Stimulated activated CD4-positive, alpha-beta T cell treated with anti-CD3 and anti-CD28 coated beads, Interleukin-4, amount 100 ng/mL, for 24 hours (primary cell): ENCODE measurements at places on chromosomes 6 and 20.

DNA sequence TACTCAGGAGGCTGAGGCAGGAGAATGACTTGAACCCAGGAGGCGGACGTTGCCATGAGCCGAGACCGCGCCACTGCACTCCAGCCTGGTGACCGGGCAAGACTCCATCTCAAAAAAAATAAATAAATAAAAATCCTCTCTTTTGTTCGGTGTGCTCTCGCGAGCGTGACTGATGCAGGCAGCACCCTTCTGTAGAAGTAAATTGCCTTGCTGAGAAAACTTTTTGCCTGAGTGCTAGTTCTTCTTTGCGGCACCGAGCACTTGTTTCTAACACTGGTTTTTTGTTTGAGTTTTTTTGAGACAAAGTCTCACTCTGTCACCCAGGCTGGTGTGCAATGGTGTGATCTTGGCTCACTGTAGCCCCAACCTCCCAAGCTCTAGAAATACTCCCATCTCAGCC, 30.5 kb downstream of the PLN start:
- no peak for DNase-seq

DNA sequence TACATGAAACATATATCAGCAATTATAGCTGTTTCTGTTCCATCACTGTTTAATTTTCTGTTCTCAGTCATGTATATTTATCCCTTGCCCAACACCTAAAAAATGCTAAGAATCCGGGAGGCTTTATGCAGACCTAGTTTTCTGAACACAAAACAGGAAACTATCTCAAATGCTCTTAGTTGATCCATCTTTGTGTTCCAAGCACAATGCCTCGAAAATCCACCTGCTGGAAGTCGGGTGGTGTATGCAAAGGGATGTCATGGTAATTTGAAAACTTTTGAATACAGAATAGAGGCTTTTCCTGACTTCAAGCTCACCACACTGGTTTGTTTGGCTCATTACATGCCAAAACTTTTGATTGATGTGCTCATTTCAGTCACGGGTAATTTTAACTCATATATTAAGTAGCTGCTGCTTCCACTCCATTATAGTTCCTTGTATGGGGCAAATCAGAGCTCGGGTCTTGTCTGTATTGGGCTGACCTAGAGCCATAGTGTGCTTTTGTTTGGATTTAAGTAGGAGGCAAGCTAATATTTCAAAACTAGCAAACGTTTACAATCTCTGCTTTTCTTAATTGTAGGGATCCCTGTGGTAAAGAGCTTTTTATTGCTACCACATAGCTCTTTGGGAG, 646.5 kb upstream of the EPHA7 start:
- no peak for DNase-seq

DNA sequence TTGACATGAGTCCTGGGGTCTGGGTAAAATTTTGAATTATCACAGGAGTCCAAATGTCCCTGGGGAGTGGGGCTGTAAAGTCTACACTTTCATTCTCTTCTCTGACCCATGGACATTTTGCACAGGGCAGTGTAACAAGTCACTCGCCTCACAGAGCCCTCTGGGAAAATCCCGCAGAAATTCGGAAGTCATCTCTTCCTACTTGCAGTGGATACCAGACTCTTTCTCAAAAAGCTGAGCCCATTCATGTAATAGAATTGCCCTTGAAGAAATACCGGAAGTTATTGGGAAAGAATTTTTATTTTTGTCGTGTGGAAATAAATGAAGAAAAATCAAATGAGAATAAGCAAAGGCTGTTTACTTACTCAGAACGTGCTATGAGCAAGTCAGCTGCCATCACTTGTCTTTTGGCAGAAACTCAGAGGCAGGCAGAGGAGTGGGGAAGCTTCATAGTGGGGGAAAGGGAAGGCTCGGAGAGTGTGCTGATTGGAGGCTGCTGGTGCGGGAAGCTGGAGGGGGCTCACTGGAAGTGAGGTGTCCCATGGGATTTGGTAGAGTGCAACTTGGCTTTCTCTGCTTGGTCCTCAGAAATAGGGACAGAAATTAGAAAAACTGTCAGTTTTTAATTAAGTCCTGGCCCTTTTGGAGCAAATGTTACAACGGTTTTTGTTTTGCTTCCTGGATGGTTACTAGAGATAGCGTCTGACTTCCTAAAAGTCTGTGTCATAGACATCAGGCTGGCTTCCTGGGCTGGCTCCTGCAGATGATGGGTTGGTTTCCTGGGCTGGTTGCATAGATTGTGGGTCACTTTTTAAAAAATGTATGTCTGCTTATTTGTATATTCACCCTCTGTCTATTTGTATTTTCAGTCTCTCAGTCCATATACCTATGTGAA, 79.8 kb upstream of the EEF1E1 start:
- no peak for DNase-seq

DNA sequence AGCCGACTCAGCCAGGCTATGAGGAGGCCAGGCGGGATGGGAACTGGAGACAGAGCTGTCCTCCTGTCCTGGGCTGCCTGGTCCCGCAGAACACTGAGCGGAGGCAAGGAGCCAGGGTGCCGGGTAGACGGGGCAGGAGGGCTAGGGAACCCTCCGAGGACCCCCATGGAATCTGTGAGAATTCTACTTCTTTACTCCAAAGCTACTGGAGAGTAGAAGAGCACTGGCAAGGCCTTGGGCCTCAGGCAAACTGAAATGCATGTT, 14.9 kb downstream of the DACT2 start:
- no peak for DNase-seq

- no peak for DNase-seq
Observed at GRCh38 chr6:74731204-74731603, 474.6 kb downstream of the COL12A1 start.

DNA sequence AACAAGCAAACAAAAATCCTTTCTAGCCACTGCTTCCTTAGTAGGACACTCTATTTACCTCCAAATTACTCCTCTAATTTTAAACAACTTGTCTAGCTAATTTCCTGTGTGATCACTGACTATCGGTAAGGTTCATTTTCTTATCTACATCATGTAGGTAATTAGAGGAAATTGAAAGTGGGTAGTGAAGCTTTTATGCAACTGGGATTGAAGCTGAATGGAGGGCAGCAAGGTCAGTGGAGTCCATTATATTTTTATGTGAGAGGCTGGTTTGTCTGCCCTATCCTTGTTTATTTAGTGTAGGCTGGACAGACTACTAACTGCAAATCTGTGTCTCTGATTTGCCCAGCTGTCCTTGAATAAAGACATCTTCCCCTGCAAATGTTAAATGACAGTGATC, 88.5 kb upstream of the SIM1 start:
- no peak for DNase-seq

GRCh38 chr6:89501222-89501621, 68.3 kb downstream of the ANKRD6 start:
- DNase-seq: no peak

- no peak for DNase-seq
Observed at GRCh38 chr20:47320990-47321805, 35.3 kb downstream of the ZMYND8 start.

DNA sequence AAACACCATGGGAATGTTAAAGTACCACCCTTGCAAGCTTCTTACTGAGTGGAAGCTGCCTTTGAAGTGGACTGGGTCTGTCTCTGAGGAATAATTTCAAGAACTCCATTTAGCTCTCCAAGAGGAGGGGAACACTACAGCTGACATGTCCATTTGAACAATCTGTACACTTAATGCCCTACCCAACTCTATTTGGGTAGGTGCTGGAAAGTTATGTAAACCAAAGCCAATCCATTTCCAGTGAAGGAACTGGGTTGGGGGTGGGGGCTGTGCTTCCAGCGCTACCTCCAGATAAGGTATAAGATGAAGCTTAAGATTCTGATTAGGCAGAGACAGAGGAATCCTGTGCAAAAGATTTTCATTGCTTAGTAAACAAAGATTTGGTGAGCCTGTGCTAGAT, 122.0 kb downstream of the TCP11 start:
- no peak for DNase-seq

DNA sequence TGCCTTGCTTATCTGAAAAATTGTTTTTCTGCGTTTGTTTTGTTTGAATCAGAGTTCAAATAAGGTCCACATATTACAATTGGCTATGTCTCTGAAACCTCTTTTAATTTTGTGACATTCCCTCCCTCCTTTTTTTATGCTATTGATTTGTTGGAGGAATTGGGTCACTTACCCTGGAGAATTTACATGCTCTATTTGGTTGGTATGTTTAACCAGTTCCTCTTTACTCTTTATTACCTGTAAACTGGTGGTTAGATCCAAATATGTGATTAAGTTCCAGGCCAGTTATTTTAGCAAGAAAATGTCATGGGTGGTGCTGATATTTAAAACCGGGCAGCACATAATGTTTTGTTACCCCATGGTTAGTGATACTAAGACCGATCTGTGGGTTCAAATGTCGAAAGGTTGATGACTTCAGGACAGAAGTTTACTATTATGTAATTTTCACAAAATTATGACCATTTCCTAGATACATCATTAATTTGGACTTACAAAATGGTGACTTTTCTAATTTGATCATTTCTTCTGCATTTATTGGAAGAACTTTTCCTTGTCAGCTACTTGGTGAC, 77.3 kb downstream of the KIZ start:
- DNase-seq: no peak

GRCh38 chr6:15626878-15627674, 35.8 kb downstream of the DTNBP1 start:
- DNase-seq: no peak

GRCh38 chr6:97399208-97399607, 116.2 kb upstream of the MMS22L start:
- no peak for DNase-seq

- DNase-seq: no peak
Observed at GRCh38 chr6:703552-703951, 10.6 kb upstream of the EXOC2 start.
